ENCODE measurements at places on chromosomes 5 and 9.

- DNase-seq, result no peak
These were observed 117.8 kb downstream of the PTTG1 start for GRCh38 chr5:160539431-160539830.

- DNase-seq, result no peak
These were observed 56.1 kb upstream of the TBCA start for GRCh38 chr5:77832166-77832770.

DNA sequence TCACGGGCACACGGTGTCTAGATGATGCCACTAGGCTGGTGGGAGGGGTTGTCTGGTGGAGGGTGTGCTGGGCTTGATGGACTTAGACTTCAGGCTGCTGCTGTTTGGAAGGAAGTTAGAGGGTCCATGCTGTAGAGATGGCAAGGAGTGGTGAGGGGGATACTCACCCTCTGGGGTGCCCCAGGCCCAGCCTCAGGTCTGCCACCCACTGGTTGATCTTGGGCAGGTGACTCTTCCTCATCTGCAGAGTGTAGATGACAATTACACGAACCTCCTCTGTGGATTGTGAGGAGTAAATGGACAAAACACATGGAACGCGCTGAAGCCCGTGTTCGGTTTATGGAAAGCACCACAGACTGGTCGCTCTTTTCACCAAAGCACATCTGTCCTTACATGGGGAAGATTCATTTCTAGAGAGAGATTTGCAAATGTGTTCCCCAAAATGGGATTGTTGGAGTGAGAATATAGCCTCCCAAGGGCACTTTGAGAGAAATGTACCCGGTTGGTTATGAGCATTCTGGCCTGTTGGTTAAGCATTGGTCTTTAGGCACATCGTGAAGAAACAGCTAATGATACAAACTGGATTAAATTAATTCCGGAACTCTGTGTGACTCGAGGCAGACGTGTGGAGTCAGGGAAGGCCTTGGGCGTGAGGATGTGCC is 58.2 kb downstream of the ZNF618 start:
- no peak for DNase-seq

- no peak for DNase-seq
These were observed 190.3 kb downstream of the WDR70 start for GRCh38 chr5:37569466-37569865.

- DNase-seq, result peak; percentile 71
These were observed 184.8 kb downstream of the PBX3 start for GRCh38 chr9:125932012-125932411.

DNA sequence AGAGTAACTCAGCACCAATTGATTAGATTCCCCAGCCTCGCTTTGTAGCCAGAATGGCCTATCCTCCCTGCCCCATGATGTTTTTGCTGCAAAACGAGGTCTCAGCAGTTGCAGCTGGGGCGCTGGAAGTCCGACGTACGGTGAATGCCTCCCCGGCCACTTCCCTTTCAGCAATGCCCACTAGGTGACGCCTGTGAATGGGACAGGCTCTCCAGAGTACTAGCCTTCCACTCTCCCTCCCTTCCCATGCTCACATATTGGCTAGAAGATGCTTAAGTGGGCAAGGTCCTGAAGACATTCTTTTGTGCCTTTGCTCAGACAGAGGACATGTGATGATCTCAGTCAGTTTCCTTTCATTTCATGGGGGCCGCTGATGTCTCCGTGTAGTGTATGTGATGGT is 50.8 kb downstream of the DMRT2 start:
- peak; percentile 46 for DNase-seq

DNA sequence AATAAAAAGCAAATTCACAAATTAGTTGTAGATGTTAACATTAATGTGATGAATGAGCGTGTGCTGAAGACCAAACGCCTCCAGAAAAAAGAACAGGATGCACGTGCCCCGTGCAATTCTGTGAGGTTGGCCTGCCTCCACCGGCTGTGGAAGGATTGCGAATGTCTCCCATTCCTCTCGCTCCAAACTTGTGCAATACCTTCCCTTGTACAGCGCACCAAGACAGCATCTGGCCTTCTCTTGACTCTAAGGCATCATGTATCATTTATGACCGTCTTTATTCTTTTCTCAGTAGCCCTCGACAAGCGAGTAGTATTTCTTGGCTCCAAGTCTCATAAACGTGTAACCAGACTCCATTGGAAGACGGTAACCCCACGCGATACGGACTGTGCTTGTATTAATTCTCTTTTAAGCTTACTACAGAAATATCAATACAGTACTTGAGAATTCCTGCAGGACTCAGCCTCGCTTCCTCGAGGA is 1.5 kb upstream of the TESK1 start:
- peak; percentile 28 for DNase-seq

GRCh38 chr9:36891341-36891811 is 142.7 kb downstream of the PAX5 start:
- DNase-seq, result no peak

GRCh38 chr9:77910194-77910621 is 121.4 kb downstream of the GNAQ start:
- no peak for DNase-seq

- DNase-seq, result no peak
These were observed 28.7 kb upstream of the PALM2AKAP2 start for GRCh38 chr9:109751253-109751652.

Data from urothelium cell line (cell line).